ENCODE measurements at places on chromosomes 6 and 20.

DNA sequence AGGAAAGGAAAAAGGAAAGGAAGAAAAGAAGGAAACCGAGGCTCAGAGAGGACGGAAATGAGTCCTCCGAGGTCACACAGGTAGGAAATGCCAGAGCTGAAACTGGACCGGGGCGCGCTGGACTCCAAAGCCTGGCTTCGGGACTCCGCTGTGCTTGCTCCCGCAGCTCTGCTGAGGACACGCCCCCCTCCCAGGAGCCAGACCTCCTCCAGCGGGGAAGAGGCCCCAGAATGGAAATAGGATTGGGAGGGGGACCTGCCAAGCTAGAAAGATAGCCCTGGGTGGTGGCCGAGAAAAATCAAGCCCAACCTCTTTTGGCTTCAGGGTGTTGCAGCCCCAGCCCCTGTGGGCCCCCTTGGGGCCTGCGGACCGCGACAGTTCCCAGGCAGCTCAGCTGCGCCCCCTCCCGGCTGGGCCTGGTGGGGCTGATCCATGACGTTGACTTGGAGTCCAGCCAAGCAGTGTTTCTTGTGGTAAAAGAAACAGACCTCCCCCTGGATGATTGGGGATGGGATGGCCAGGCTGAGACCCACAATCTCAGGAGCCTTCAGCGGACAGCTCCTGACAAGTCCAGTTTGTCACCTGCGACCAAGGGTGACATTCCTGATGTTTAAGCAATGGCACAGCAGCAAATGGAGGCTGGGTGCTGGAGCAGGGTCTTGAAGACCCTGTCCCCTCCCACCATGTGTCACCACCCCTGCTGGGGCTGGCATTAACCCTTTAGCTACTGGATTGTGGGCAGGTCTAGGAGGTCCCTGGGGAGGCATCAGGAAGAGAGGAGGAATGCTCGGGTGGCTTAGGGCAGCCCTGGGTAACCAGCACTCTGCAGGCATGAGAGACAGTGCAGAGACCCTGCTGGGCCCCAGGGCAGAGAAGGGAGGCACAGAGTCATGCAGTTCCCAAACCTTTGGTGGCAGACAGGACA lies 55.4 kb downstream of the RIPOR3 start:
- peak; percentile 53 for DNase-seq

- no peak for DNase-seq
Measured at GRCh38 chr20:8568075-8568474, 436.0 kb downstream of the PLCB1 start.

DNA sequence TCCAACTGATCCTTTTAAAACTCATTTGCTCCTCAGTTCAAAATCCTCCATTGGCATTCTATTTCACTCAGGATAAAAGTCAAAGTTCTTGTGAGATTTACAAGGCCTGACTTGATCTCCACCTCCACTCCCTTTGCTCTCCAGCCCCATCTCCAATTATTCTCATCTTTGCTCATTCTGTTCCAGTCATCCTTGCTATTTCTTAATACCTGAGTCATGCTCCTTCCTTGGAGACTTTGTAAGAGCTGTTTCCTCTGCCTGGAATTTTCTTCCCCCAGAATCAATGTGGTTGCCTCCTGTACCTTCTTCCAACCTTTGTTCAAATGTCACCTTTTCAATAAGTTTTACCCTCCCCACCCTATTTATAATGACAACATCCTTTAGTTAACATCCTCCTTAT lies 373.5 kb downstream of the HTR1B start:
- no peak for DNase-seq

- peak; percentile 78 for DNase-seq
Measured at GRCh38 chr6:2999618-3000557, at the start of gene NQO2. Gene NQO2, plus strand, starts transcription at chr6:2999894. Its CDS starts 6,659 bp downstream, at chr6:3006553.

GRCh38 chr6:122524056-122524455 lies 52.4 kb upstream of the SERINC1 start:
- DNase-seq: no peak

DNA sequence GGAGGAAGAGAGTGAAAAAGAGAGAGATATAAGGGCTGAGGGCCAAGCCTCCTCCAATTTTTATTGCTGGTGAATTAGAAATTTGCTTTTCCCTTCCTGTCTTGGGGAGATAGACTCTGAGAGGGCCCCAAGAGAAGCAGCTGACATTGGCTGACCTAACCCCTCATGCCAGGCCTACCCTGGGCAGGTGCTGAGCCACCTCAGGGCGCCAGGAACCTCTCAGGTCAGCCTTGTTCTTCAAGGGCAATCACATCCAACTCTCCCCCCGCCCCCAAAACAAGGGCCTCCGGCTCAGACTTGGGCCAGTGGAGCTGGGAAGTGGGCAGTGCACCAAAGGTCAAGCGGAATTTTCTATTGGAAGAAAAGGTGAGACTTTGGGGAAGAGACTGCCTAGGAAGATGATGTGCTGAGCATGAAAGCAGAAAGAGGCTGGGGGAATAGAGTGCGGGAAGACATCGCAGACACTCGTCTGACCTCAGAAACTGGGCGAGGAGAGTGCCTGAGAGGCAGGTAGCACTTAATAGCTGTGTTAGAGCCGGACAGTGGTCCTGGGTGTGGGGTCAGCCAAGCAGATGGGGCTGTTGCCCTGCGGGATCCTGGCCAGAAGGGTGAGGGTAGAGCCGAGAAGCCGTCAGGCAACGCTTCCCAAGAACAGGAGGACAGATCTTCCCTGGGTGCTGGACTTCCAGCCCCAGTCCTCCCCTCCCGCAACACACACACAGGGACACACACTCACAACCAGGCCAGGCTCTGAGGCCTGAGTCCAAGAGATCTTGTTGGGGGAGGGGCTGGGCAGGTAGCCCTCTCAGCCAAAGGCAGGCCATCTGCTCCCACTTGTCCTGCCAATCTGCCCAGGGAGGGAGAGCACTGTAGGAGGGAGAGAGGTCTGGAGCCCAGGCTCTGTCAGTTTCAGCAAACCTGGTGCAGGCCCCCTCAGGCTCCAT lies 3.7 kb upstream of the FASTKD5 start:
- DNase-seq: no peak

DNA sequence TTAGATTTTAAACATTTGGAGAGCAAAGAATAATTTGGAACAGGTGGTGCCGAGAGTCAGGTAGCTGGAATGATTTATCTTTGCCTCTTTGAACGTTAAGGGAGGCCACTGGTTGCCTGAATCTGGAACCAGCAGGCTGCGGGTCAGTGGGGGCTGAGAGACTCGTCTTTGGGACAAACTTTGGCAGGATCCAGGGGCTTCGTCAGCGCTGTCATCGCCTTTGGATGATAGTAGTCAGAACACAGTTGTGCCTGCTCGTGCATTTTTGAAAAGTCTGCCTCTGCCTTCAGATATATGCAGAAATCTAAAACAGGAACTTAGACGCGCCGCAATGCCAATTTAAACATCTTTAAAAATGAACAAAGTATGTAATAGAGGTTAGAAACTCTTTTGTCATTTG lies 5.0 kb downstream of the EYA2 start:
- no peak for DNase-seq

DNA sequence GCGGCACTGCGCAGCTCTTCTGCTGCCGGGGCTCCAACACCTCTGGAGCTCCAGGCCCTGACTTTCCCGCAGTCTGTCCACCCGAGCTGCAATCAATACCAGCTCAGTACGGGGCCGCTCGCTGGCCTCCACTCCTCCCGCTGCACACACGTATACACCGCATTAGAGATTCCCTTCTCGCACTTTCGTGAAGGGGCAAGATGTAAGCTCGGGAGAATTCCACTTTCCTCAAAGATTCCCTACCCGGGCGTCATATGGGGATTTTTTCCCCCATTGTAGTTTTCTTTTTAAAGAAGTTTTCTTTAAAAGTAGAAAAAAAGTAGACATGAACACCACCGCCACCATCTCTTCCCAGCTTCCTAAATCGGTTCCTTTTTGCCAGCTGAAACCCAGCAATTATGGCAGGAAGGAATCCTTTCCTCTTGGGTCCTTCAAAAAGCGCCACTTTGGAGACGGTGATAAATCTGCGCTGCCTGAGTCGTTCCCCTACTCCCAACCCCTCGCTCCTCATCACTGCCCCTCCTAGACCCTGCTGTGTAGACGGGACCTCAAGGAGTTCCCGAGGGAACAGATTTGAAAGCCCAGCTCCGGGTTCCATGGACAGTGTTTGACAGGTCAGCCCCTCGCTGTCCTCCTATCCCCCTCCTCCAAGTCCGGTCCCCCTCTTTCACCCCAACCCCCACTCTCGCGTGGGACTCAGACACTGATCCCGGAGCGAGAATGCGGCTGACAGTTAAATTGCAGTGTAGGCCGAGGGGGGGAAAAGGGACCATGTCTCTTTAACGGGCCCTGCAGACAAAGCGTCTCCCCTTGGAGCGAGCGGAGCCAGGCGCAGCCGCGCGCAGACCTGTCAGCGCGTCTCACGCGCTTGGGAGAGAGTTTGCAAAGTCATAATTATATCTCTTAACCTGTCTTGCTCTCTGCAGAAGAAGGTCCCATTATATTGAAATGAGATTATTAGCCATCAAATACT lies 39.5 kb downstream of the NCR2 start:
- no peak for DNase-seq

- peak; percentile 64 for DNase-seq
Measured at GRCh38 chr20:46060301-46060881, 29.4 kb downstream of the NCOA5 start.

DNA sequence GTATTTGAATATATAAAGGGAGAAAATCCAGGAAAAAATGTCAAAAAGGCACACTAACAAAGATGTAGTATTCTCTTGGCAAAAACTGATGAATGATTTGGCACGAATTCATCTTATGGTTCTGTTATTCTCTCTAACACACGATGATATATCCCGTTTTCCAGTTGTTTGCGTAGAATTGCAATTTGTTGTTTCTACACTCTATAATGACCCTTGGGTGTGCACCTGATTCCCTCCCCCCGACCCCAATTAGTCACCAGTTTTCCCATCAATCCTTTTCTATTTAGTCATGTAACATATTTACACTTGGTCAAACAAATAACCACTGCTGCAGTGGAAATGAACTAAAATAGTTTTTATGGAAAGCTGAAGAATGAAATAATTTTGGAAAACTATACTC lies 1.5 kb upstream of the ARID1B start:
- no peak for DNase-seq

- no peak for DNase-seq
Measured at GRCh38 chr6:41455410-41455809, 90.8 kb upstream of the FOXP4 start.

- peak; percentile 60 for DNase-seq
Measured at GRCh38 chr20:25750765-25751696, 54.4 kb upstream of the ZNF337 start.

- no peak for DNase-seq
Measured at GRCh38 chr6:93393554-93394074, 25.7 kb downstream of the EPHA7 start.

- DNase-seq: no peak
Measured at GRCh38 chr20:24736131-24736843, 212.8 kb upstream of the CST7 start.

- no peak for DNase-seq
Measured at GRCh38 chr6:16503970-16504415, 257.3 kb downstream of the ATXN1 start.

GRCh38 chr6:82995066-82995465 lies 70.6 kb downstream of the UBE3D start:
- no peak for DNase-seq

DNA sequence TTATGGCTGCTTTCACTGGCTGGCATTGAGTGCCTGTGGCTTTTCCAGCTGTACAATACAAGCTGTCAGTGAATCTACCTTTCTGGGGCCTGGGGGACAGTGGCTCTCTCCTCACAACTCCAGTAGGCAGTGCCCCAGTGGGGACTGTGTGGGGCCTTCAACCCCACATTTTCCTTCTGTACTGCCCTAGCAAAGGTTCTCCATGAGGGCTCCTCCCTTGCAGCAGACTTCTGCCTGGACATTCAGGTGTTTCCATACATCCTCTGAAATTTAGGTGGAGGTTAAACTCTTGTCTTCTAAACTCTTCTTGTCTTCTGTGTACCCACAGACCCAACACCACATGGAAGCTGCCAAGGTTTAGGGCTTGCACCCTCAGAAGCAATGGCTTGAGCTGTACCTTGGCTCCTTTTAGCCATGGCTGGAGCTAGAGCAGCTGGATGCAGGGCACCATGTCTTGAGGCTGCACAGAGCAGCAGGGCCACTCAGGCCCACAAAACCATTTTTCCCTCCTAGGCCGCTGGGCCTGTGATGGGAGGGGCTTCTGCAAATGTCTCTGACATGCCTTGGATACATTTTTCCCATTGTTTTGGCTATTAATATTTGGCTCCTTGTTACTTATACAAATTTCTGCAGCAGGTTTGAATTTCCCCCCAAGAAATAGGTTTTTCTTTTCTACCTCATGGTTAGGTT lies 9.6 kb downstream of the PEX7 start:
- DNase-seq: no peak

DNA sequence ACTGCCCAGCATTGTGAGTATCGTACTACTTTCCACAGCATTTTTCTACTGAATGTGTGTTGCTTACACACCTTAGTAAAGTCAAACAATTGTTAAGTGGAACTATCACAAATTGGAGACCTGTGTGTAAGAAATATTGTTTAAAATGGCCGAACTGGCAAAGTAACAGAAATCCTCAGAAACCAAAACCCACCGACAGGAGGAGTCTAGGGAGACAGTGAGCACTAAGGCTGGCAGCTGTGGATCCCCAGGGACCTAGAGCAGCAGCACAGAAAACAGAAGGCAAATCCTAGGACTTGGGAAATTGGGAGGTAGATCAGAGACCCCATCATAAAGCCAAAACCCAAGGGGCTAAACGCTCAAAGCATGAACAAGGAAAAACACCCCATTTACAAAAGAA lies 69.9 kb downstream of the SESN1 start:
- no peak for DNase-seq

DNA sequence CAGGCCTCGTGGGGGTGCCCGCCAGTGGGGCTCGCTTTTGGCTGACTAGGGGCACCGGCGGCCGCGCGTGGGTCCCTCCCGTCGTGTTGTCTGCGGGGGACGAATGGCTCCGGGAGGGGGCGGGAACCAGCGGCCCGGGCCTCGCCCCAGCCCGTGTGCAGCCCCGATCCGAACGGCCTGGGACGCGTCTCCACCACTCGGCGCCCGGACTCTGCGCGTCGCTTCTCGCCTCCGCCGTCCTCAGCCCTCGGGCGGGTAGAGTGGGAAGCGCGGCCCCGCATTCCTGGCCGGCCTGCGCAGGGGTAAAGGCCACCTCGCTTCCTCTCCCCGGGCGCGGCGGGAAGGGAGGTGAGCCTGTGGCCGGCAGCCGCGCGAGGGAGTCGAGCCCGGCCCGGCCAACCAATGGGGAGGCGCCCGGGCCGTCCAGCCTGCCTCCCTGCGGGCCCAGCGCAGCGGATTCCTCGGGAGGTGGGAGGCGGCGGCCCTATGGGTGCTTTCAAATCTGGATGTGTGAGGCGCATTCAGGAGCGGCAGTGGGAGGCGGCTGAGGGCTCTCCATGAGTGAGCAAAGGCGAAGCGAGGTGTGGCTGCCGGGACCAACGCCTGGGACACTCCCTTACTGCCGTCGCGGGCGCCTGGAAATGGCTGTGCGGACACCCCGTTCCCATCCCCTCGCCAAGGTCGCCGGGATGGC lies 1.1 kb upstream of the ZBTB46 start:
- DNase-seq: no peak

DNA sequence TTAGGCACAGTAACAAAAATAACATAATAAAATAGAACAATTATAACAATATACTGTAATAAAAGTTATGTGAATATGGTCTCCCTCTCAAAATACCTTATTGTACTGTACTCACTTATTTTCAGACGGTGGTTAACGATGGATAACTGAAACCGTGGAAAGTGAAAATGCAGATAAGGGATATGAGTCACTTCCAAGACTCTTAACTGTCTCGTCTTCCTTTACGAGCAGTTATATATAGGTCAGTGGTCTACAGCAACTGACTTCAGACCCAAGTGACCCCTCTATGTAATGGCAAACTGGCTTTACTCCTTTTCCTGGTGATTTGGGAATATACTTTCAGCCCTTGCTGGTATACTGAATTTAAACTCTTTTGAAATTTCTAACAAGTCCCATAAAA lies 261.4 kb downstream of the SLC35F1 start:
- DNase-seq: no peak

Data from COR-L47 (cell line).